Effector CD8-positive, alpha-beta T cell (primary cell): ENCODE measurements at places on chromosomes 7 and 10.

DNA sequence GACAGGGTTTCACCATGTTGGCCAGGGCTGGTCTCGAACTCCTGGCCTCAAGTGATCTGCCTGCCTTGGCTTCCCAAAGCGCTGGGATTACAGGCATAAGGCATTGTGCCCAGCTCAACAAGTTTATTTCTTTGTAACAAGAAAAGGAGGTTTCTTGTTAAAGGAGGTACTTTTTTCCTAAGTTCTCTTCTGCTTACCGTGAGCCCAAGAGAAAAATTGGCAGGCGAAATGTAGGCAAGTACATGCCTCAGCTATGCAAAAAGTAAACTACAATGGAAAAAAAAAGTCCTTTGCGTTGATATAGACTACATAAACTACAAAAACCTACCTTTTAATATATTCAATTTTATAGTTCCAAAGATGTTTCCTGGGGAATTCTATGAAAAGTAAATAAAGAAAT lies 122.6 kb downstream of the DKK1 start:
- DNase-seq, result no peak

- no peak for DNase-seq
Measured at GRCh38 chr10:60892571-60892970, 51.4 kb downstream of the RHOBTB1 start.

- DNase-seq, result no peak
Measured at GRCh38 chr7:142139597-142140400, 28.3 kb downstream of the MGAM2 start.

- DNase-seq, result no peak
Measured at GRCh38 chr10:119401671-119402395, 140.7 kb downstream of the RGS10 start.

GRCh38 chr10:132419538-132420468 lies 22.8 kb downstream of the PWWP2B start:
- DNase-seq, result no peak

DNA sequence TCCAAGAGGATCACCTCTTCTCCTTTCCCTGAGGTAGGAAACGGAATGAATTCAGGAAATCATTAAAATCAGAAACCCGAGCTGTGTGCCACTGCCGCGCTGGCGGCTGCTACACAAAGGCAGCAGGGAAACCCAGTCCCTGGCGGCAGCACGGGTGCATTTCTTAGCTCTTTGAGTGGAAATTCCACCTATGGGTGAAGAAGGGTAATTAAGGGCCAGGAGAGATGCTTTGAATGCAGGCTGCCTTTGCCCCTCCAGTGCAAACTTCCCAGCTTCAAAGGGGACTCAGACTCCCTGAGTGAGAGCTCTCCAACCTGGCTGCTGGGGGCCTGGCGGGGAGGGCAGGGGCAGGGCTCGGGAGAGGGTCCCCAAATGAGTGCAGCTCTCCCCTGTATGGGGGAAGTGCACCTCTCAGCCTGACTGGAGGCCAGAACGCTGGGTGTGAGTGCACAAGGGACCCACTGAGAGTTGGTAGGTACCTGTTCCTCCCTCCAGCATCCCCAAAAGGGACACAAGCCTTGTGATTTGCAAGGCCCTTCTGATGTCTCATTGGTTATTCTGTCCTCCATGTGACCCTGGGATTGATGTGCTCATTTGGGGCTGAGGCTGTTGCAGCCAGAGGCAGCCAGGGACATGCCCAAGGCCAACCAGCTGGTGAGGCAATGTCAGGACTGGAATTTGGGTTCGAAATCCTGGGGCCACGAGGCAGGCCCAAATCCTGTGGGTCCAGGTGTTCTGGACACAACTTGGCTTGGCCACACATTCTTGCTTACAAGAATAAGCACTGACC lies 16.3 kb upstream of the ZMIZ1 start:
- no peak for DNase-seq

- DNase-seq, result no peak
Measured at GRCh38 chr10:58444321-58444720, 59.1 kb downstream of the TFAM start.

GRCh38 chr10:34339816-34340553 lies 475.1 kb downstream of the PARD3 start:
- no peak for DNase-seq

GRCh38 chr10:119991816-119992215 lies 99.3 kb downstream of the SEC23IP start:
- DNase-seq, result no peak

GRCh38 chr10:84469470-84469869 lies 141.1 kb downstream of the CCSER2 start:
- DNase-seq, result no peak

- DNase-seq, result no peak
Measured at GRCh38 chr10:48365668-48366067, 59.2 kb downstream of the MAPK8 start.

- no peak for DNase-seq
Measured at GRCh38 chr7:150736864-150737263, 354 bp upstream of the GIMAP5 start.

DNA sequence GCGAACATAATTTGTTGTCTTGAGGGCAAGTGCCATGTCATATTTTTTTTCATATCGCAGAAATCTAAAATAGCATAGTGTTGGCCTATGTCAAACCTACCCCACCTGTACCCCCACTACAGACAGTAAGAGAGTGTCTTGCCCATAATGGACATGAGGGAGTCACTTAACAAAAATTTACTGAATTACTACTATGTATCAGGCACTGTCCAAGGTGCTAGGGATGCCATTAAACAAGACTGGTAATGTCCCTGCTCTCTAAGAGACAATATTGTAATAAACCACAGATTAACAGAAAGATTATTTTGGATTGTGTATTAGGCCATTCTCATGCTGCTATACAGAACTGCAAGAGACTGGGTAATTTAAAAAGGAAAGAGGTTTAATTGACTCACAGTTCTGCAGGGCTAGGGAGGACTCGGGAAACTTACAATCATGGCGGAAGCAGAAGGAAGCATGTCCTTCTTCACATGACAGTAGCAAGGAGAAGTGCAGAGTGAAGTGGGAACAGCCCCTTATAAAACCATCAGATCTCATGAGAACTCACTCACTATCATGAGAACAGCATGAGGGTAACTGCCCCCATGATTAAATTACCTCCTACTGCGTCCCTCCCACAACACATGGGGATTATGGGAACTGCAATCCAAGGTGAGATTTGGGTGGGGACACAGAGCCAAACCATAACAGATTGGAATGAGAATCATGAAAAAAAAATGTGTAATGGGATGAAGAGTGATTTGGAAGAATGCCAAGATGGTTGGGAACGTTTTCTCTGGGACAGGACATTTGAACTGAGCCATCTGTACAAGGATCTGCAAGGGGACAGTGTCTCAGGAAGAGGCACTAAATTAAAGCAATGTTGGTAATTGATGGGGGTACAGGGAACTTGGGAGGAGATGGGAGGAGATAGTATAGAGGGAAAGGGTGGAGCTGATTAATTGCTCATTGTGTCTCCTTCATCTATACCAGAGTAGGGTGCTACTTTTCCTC lies 108.5 kb downstream of the FAM107B start:
- DNase-seq, result no peak

DNA sequence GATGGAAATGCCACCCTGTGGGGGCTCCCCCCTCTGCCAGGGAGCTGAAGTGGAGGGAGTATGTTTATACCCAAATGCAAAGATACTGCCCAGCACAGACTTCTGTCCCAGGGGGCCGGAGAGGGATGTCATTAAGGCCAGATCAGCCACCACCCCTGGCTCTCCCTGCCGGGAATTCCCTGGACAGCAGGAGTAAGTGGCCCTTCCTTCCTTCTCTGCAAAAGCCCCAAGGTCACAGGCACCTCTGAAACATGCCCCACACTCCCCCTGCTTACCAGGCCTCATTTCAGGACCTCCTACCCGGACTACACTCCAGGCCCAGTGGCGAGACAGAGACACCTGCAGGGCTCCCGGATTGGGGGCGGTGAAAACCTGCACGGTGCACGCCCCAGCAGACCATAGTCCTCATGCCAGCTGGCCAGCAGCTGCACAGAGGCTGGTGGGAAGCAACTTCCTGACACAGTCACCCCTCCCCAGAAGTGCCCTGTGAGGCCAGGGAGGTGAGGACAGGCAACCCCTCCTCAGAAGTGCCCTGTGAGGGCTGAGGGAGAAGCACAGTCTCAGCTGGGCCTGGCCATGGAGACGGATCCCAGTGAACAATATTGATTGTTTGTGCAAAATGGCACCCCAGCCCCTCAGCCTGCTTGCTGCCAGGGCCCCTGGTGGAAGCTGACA lies 33.0 kb upstream of the RET start:
- no peak for DNase-seq

- DNase-seq, result no peak
Measured at GRCh38 chr7:27107391-27108381, 5.2 kb upstream of the HOXA2 start.

DNA sequence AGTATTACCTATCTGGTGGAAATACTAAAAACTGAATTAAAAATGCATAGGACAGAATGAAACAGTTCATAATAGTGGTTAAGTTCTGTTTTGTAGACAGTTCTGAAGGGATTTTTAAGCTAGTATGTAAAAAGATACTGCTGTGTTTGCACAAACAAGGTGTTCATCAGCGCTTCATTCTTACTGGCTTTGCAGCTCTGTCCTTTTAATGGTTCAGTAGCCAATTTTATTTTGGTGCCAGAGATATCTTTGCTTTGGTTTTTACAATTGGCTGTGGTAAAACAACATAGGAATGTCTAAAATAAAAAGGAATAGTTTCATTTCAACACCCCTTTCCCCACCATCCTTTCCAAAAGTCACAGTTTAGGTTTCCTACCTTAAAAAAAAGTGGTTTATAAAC lies 33.0 kb downstream of the STAM start:
- no peak for DNase-seq

DNA sequence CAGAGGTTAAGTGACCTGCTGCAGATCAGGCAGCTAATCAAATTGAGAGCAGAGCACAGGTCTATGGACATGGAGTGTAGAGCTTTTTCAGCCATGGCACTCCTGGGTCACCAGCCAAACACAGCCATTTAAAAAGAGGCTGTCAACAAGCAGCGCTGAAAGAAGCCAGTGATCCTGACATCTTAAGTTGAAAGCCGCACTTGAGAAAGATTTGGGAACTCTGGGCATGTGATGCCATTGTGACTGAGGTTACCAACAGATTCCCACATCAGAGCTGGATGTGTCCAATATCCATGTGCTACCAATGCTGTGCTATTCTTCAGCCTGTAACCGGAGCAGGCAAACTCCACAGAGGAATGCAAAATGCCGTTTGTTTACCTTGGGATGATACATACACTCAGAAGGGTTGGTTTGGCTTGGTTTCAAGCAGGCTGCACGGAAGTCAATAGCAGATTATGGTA lies 56.2 kb upstream of the ABLIM1 start:
- no peak for DNase-seq

DNA sequence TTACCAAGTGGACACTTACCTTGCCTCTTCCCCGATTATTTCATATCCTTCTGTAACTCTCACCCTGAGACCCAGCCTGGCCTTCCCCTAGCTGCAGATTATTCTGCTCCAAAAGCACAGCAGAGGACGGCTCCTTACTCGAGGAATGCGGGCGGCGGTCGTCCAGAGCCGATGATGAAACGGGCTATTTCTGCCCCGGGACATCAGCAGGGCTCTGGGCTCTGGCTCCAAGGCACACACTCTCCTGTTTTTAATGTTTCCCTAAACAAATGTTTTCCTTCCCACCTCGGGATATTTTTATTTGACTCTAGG lies 343 bp upstream of the C10orf71 start:
- DNase-seq, result no peak

- DNase-seq, result peak; percentile 2
Measured at GRCh38 chr7:76225379-76225778, 23.7 kb downstream of the SRRM3 start.

DNA sequence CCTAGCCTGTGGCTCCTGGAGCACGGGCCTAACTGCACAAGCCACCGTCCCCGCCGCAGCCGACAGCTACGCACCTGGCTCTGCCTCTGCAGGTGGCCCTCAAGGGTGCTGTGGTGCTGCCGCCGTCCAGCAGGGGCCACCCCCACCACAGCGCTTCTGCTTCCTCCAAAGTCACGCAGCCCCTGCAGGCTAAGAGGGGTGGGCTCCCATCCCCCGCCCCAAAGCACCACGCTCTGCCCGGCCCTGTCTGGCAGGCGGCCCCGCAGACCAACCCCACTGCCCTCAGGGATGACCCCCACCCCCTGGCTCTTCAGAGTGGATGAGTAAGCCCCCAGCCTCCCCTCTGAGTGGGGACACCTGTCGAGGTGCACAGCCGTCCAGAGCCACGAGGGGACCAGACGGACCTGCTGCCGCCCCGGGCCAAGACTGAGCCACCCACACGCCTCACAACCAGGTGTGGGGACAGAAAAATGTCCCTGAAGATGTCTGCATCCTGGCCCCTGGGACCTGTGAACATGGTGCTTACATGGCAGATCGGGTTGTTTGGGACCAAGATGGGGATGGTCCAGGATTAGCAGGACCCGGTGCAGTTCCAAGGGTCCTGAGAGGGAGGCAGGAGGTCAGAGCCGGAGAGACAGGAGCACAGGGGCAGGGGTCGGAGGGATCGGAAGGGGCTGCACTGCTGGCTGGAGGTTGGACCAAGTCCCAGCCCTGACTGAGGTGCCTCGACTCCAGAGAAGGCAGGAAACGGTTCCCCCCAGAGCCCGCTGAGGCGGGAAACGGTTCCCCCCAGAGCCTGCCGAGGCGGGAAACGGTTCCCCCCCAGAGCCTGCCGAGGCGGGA lies 9.0 kb upstream of the ADAP1 start:
- peak; percentile 10 for DNase-seq

DNA sequence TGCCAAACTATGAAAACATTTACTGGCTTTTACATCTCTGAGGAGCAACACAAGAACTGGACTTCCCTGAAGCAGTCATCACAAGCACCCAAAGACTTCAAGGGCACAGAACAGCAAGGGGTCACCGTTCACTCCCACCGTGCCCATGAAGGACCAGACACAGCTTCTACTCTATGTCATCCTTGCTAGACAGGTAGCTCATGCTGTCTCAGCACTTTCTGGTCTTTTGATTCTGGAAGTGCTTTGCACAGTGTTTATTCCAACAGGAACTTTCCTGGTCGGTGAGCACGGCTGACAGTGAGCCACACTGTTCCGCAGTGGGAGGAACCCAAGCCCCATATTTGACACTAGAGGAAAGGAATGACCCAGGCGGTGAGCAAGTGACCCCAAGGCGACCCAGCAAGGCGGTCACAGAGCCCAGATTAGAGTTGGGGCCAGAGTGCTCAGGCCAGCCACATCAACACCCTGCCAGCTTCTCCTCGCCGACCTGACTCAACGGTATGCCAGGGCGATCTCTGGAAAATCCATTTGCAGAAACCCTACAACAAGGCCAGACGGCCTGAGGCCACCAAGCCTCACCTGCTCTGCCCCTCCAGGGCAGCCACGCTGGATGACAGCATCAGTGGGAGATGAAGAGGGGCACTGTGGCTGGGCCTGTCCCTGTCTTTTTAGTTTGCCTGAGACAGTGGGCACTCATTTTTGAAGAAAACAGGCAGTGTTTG lies 318.6 kb downstream of the TCERG1L start:
- DNase-seq, result no peak
